ENCODE measurements at places on chromosomes 11 and 22. TPM values are rescaled to one million over a fixed set of nuclear protein-coding genes. Genes with fewer than 3 reads are reported as not detected.

Gene CARD16
- total RNA-seq: not detected

Gene IGF2
- 1.5 TPM for total RNA-seq

Gene SLN
- total RNA-seq: not detected

Gene OR51E2
- not detected for total RNA-seq

DNA sequence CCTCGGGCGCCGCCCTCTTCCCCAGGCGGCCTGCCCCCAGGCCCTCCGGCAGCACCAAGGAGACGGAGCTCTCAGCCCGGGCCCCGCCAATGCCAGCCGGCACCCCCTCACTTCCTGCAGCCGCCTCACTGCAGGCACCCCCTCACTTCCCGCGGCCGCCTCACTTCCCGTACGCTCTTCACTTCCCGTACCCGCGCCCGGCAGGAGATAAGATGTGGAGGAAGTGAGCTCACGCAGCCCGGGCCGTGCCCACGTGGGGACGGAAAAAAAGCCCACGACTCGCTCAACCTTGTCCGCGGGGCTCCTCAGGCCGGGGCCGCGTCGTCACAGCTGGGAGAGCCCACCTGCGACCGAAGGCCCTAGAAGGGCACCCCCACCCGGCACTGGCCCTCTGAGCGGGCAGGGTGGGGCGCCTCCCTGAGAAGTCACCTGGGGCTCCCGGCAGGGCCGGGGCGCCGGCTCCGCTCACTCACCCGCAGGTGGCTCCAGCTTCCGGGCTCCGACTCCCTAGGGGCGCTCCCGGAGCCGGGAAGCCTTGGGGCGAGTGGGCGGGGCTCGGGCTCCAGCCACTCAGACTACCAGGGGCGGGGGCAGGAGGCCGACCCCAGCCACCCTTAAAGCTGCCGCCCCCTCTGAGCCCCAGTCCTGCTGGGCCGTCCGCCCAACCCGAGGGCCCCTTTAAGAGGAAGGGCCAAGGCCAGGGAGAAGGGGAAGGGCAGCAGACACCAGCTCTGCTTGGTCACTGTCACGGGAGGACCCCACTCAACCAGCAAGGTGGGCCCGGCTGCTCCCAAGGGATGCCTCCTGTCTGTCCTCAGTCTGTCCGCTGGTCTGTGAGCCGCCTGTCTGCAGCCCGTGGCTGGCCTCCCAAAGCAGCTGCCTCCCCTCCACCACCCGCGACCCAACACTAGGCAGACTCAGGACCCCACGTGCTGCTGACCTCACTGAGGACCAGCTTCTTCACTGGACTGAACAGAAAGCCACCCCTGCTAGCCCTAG lies 31.4 kb downstream of the PISD start:
- no peaks in the 10 kb centered on the region for H3K27me3 ChIP-seq
- H3K4me1 ChIP-seq: peaks cover 31% of the 10 kb centered on the region
- peak overlapping the region; percentile 85 for H3K4me3 ChIP-seq
- peak; percentile 86 for DNase-seq
- H3K27ac ChIP-seq: peak overlapping the region; percentile 68

DNA sequence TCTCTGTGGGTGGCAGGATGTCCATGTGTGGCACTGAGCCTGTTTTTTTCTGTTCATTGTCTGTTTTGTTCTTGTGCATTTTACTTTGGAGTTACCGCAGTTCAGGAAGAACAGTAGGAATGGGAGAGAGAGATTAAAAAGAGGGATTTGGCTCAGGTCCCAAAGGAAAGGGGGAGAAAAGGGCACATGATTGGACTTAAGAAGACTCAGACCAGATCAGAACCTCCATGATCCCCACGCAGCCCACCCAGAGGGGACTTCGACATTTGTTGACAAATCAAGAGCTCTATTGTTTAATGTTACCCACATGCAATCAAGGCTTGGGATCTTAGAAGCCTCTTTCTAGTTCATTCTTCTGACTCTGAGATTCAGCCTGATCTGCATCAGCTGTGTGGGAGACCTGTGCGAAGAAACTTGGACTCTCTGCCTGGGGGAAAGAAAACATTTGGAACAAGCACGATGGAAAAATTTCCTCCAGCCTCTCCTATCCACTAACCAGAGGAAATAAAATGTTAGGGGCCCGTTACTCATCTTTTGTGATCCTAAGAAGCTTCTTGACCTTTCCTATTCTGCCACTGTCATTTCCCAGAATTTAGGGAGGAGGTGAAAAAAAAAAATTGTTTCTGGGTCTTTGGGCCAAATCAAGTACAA lies 119.2 kb downstream of the SPON1 start:
- H3K36me3 ChIP-seq: no peaks in the 10 kb centered on the region
- no peaks in the 10 kb centered on the region for H3K27me3 ChIP-seq
- no peak for DNase-seq
- no peak overlapping the region for H3K4me3 ChIP-seq
- no peaks in the 10 kb centered on the region for H3K4me1 ChIP-seq

- no peak for DNase-seq
- no peak overlapping the region for H3K27ac ChIP-seq
- no peaks in the 10 kb centered on the region for H3K27me3 ChIP-seq
- no peak overlapping the region for H3K4me3 ChIP-seq
- H3K36me3 ChIP-seq: no peaks in the 10 kb centered on the region
These were observed 45.1 kb upstream of the FAM181B start for GRCh38 chr11:82778776-82779175.

DNA sequence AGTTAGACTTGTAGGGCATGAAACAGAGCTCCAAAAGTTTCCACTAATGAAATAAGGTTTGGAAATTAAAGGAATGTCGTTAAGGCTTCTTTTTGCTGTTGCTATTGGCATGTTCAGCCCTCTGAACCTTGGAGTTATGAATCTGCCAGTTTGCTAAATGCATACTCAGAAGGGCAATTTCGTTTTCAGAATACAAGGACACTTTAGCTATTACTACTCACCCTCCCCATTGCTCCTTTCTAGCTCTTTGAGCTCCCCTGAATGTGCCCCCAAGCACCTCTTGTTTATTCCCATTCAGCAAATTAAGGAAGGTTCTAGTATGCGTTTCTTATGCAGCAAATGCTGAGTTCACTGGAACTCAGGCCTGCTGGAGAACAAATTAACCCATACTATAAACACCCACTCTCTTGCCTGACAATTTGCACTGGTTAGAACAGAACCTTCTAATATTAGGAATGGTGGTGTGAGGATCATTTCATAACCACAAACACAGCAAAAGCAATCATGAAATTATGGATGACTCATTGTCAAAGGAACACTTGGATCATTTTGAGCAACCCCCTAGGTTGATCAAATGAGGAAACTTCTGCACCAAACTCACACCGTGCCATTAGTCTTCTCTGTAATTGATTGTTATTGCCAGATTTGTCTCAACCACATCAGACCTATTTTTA lies 26.2 kb upstream of the LIN7C start:
- no peak overlapping the region for H3K4me3 ChIP-seq
- no peak overlapping the region for H3K27ac ChIP-seq
- no peaks in the 10 kb centered on the region for H3K36me3 ChIP-seq

DNA sequence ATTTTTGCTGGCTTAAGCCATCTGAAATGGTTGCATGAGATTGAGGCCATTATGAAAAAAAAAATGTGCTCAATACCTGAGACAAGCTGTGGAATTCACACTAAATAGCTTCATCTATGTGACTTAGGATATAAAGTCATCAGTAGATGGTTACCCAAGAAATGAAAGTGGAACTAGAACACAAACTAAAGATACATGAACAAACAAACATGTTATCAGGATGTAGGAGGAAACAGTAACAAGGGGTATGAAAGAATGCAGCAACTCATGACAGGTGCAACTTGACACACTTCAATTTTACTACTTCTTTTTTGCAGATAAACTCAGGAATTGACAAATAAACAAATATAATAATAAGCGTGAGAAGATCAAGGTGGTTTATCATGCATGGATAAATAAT lies 155.0 kb downstream of the WT1 start:
- no peak overlapping the region for H3K4me3 ChIP-seq
- no peaks in the 10 kb centered on the region for H3K36me3 ChIP-seq
- DNase-seq: no peak

DNA sequence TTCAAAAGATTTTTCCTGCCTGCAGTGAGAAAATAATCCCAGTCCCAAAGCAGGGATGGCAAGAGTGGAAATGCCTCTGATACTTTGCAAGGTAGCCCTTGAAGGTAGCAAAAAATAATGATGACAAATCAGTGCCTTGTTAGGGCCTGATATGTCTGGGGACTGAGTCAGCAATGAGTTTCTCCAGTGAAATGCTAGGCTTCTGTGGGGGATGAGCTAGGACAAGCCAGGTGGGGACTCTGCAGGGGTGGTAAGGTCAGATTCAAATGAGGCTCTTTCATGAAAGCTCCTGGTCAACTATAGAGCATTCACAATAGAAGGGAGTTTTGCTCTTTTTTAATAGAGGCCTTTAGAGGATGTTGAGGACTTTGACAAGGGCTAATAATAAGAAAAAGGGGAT lies 77.7 kb downstream of the ME3 start:
- peaks cover 31% of the 10 kb centered on the region for H3K36me3 ChIP-seq
- H3K4me1 ChIP-seq: peaks cover 50% of the 10 kb centered on the region
- H3K27me3 ChIP-seq: 0 out of 2 replicates have a peak, but pooled peaks cover 3% of the 10 kb centered on the region
- H3K4me3 ChIP-seq: 0 out of 2 replicates have a peak overlapping the region, but pooled peaks have one; percentile 22
- peak overlapping the region; percentile 47 for H3K27ac ChIP-seq
- DNase-seq: no peak

DNA sequence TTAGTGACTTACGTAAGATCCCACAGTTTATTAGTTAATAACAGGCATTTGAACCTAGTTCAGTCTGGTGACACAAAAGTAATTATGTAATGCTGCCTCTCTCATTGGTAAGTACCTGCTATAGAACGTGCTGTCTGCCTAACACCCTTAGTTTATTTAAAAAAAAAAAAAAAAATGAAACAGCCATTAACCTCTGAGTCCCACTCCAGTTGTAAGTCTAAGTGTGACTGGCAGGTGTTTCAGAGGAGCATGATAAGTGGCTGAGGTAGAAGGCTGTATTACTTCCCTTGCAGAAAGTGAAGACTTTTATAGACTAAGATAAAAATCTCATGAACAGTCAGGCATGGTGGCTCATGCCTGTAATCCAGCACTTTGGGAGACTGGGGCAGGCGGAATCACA lies 140.5 kb downstream of the TRIM44 start:
- no peak for DNase-seq
- H3K27me3 ChIP-seq: no peaks in the 10 kb centered on the region
- H3K4me1 ChIP-seq: no peaks in the 10 kb centered on the region
- H3K27ac ChIP-seq: no peak overlapping the region

DNA sequence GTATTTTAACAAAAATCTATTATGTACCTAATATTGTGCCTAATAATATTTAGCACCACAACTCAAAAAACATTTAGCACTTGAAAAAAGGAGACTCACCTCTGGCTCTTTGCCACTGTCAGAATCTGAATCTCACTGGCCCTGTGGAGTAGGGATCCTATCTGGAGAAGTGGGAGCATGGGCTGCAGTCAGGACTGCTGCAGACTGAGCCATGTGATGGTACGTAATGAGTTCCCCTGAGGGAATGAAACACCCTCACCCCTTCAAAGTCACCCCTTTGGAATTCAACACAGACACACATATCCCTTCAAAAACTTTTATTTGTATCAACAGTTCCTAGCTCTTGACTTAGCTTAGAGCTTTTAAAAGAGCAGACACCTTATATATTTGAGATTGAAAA lies 6.5 kb downstream of the PTPMT1 start:
- no peak overlapping the region for H3K4me3 ChIP-seq
- peaks cover 63% of the 10 kb centered on the region for H3K36me3 ChIP-seq
- peaks cover under 1% of the 10 kb centered on the region for H3K4me1 ChIP-seq
- no peaks in the 10 kb centered on the region for H3K27me3 ChIP-seq
- no peak overlapping the region for H3K27ac ChIP-seq
- DNase-seq: no peak

DNA sequence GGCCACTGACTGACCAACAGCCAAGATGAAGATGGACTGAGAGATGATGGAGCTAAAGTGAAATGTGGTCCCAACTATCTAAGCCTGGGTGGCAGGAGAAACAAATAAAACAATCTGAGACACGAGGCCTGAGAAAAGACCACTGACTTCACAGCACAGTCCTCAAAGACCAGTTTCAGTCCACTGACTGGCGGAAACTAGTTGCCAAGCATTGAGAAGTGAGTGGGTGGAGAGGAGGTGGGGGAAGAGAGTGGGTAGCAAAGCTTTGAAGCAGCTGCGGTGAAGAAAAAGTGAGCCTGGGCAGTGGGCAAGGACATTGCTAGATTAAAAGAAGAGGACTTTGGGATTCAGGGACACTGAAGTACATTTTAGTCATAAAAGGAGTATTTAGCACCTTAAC lies 1.9 kb downstream of the MS4A1 start:
- no peak overlapping the region for H3K4me3 ChIP-seq
- H3K4me1 ChIP-seq: peaks cover 2% of the 10 kb centered on the region
- H3K27ac ChIP-seq: no peak overlapping the region
- H3K36me3 ChIP-seq: no peaks in the 10 kb centered on the region

GRCh38 chr11:32893093-32893342 lies 407 bp downstream of the QSER1 start:
- no peak overlapping the region for H3K27ac ChIP-seq
- peaks cover 52% of the 10 kb centered on the region for H3K4me1 ChIP-seq
- H3K36me3 ChIP-seq: peaks cover 34% of the 10 kb centered on the region
- no peaks in the 10 kb centered on the region for H3K27me3 ChIP-seq
- H3K4me3 ChIP-seq: peak overlapping the region; percentile 89
